ENCODE measurements at places on chromosomes 6 and 20.

- no peak for DNase-seq
These were observed 20.6 kb downstream of the CNBD2 start for GRCh38 chr20:35988910-35989463.

GRCh38 chr20:33604991-33605370, 57.1 kb upstream of the C20orf144 start:
- no peak for DNase-seq

DNA sequence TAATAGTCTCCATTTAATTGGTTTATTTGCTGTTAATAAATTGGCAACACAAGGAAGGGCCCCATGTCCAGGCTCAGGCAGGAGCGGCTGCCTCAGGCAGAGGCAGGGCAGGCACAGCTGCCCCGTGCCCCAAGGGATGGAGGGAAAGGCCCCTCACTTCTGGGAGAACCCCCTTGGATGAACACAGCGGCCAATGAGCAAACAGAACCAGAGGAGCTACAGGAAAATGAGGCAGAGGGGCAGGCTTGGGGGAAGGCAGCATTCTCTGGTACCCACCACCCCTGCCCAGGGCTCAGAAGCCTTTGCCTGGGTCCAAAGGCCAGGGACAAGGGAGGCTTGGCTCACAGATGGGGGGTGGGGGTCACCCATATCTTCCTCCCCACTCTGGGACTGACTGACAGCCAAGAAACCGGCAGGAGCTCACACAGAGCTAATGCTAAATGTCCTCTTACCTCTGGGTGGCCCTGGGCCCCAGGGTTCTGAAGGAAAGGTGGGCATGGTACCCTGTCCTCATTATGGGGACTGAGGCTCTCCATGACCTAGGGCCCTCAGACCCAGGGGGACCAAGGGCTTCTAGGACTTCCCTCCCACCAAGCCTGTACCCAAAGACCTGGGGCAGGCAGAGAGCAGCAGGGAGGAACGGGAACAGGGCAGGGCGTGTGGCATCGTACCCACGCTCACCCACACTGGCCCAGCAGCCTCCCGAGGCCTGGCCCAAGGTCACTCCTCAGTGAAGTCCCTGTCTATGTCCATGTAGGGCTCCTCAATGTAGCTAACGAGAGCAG, 47.0 kb downstream of the MYH7B start:
- DNase-seq: no peak

GRCh38 chr6:82693094-82693493, 329.5 kb downstream of the TPBG start:
- DNase-seq: no peak

GRCh38 chr6:125745281-125746018, 4.0 kb upstream of the HEY2 start:
- DNase-seq: no peak

DNA sequence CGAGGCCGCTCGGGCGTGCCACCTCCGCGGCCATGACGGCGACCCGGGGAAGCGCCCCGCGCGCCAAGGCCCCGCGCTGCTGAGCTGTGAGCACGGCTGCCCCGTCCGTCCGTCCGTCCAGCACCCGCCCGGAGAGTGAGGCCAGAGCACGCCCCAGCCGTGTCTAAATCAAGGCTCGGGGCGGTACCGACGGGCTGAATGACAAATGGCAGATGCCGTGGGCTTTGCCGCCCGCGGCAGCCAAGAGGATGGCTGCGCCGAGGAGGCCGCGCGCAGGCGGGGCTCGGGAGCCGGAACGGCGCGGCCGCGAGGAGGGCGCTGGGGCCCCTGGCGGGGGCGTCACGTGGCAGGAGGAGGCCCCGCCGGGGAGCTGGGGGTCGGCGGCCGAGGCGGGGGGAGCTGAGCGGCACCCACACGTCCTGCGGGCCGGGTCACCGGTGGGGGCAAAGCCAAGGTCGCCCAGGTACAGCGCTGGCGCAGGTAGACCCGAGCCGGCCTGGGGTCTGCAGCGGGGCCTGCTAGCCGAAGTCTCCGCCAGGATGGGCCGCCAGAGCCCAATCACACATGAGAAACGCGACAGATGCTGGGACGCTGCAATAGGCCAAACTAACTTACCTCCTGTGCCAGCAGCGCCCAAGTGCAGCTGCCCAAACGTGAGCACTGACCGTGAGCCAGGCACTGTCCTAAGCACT, at the start of gene PLAGL1:
Gene PLAGL1 (minus strand): TSS at position 140 of the 692 bp plus-strand sequence. CDS start 60,123 bp downstream, outside the sequence.
- no peak for DNase-seq

- DNase-seq: no peak
These were observed 43.5 kb downstream of the NUP153 start for GRCh38 chr6:17663226-17663625.

DNA sequence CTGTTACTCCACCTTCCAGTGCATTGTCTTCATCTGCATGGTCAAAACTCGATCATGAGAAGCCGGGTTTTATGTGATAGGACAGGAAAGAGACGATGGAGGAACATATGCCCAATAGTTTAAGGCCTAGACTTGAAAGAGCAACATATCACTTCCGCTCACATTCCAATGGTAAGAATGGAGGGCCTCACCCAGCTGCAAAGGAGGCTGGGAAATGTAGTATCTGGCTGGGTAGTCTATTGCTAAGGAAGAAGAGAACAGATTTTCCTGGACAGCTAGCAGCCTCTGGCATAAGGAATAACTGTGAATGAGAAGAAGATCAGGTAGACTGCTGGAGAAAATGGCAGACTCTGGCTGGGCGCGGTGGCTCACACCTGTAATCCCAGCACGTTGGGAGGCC, 19.2 kb downstream of the FITM2 start:
- no peak for DNase-seq
